NCI-H510A treated with DMSO at 0.1 percent for 48 hours (cell line): ENCODE measurements at places on chromosomes 2 and 18.

DNA sequence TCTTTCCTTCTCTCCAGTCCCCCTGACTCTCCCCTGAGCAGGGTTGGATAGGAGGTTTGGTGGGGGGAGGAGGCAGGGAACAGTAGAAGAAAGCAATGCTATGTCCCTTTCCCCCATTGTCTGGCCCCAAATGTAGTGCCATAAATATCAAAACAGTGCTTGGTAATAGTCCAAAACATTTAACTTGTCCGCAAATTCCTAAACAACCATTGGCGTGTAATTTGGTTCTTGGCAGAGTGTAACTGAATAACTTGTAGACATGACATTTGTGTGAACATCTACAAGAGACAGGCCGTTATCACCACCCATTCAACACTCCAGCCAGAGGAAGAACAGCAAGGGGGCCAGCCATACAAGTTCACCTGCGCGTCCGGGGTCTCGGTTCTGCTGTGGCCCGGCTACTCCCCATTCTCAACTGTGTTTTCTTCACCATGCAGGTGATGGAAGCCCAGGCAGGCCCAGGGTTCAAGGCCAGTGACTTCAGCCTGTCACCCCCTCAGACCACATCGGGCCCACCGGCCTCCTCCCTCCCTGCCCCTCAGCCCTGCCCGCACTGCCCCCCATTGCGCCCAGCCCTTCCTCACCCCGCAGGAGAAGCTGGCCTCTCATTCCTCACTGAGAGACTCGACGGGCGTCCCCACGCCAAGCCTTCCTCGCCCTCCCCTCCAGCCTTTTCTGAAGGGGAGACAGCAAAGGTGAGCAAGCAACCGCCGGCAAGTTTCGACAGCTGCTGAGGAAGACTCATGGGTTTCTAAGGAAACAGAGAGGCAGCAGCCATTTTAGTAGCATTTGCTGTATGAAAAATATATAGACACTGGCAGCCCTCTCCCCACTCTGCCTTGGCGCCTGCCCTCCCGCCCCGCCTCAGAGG, 699 bp upstream of the RAPGEF4 start:
- peak; percentile 64 for DNase-seq

GRCh38 chr2:97734061-97735051, 21.0 kb downstream of the ZAP70 start:
- no peak for DNase-seq

DNA sequence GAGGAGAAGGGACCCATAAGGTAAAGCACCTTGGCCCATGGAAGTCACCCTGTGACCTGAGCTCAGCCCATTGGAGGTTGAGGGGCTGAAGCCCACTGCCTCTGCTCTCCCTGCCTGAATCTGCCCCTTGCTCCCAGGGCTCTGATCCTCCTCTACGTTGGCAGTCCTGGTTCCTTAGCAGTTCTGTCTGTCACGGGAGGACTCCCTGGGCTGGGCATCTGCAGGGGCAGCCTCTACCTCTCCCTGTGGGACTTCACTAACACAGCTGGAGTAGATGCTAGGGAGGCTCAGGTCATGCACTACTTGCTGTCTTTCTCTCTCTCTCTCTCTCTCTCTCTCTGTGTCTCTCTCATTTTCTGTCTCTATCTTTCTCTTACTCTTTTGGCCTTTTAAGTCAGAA, 8.7 kb downstream of the GYPC start:
- no peak for DNase-seq

- no peak for DNase-seq
Observed at GRCh38 chr2:144015036-144015435, 504.9 kb downstream of the ZEB2 start.

DNA sequence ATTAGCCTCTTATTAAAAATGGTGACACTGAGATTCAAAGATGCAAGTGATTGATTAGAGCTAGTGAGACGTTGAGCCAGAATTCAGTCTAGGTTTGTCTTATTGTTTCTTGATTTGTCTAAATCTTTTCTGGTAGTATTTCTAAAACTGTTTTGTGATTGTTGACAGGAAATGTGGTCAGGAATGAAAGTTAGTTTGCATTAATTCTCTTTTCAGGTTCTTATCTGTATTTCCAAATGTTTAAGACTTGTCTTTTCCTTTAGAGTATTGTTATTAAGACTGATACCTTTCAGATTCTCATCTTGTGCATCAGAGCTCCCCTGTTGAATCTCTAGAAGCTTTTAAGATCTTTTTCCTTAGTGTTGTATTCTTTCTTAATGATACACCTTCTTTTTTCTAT, 89.3 kb downstream of the MBD5 start:
- DNase-seq, result no peak

- no peak for DNase-seq
Observed at GRCh38 chr18:31901063-31901462, 41.9 kb downstream of the TRAPPC8 start.

GRCh38 chr2:144078106-144078505, 441.8 kb downstream of the ZEB2 start:
- no peak for DNase-seq

DNA sequence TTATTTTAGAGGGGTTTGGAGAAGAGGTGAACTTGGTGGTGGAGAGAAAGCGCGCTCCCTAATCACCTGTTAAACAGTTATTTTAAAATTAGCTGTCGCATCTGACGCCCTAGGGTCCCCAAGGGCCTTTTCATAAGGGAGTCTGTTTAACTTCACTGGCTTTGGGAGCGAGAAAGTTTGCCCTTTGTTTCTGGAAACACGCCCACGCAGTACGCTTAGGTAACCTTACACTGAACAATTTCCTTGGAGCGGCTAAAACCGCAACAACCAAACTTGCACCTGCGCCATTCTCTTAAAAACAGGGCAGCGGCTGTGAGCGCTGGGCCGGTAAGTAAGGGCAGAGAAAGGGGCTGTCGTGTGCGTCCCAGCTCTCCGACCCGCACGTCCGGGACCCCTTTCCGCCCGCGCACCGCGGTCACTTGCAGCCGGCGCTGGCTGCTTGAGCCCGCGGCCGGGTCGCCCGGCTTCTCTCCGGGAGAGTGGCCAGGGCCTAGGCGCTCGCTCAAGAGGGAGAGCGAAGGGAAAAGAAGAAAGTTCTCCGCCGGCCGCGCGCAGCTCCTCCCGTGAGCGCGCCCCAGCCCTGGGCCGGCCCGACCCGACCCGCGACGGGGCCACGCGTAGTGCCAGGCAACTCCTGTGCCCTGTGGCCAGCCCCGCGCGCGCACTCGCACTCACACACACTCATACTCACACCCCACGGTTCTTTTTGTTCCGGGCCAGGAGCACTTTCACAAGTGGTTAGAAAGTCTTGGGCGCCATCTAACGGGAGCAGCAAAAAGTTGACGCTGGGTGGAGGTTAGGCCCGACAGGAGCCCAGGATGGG, 19.2 kb downstream of the POU3F3 start:
- peak; percentile 62 for DNase-seq

- DNase-seq, result no peak
Observed at GRCh38 chr2:387980-388421, 100.1 kb upstream of the ALKAL2 start.

DNA sequence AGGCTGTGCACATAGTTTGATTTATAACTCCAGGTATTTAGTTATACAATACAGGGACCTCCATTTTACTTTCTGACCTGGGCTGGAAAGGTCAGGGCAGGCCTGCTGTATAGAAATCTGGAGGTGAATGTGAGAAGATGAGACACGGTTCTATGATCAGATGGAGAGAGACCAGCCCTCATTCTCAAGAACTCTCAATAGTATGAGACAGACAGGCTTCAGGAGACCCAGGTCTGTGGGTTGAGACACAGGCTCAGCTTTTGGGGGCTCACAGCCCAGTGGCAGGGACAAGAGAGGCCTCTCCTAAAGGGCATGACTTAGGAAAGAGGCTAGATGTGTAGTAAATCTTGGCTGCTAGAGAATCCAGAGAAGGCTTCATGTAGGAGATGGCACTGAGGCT, 719 bp upstream of the ATP6V1B1 start:
- no peak for DNase-seq

DNA sequence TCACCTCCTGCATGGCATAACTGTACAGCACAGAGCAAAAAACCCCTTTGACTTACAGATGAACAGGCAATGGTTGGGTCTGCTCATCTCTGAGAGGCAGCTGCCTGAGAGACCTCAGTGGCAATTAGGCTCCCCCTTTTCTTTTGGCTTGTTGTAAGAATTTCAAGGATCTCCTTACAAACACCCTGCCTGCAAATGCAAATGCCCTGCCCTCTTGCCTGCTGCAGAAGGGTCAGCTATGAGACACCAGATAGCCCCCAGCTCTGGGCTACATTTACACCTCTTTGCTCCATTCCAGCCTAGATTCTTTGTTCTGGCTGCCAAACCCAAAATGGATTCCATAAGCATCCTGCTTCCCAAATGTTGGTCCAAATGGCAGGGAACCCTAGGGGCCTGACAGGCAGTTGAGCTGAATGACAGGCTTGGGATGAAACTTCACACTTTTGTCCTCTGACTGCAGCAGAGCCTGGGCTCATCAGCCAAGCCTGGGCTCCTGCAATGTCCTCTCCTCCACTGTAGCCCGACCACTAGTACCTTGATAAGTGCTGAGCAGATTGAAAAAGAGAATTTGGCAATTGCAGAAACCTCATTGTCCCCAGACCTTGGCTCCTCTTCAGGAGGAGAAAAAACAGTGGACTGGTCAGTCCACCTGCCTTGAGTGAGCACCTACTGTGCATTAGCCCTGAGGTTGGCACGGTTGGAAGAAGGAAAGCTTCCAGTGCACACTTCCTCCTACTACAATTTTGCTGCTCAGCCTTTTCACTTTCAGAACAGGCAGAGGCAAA, 678.3 kb downstream of the BCL11A start:
- no peak for DNase-seq

DNA sequence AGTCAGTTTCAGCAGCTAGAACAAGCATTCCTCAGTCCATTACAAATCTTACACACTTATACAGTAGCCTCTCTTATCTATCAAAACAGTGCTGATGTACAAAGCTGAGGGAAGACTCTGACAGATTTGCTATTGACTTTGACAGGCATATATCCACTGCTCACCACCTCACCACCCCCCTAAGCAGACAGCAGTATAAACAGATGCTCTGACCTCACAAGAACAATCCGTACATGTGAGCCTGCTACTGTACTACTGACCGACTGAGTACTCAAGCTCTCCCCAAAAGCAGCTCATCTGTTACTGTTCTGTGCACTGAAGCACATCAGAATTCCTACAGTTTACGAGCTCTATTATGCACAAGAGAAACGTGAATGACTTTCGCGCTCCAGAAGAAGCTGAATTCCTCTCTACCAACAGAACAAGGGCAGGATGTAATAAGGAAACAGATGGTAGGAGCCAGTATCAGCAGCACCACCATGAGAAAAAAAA, 95.6 kb upstream of the PDE1A start:
- peak; percentile 79 for DNase-seq

- DNase-seq, result no peak
Observed at GRCh38 chr2:10661846-10662245, 27.9 kb downstream of the NOL10 start.

DNA sequence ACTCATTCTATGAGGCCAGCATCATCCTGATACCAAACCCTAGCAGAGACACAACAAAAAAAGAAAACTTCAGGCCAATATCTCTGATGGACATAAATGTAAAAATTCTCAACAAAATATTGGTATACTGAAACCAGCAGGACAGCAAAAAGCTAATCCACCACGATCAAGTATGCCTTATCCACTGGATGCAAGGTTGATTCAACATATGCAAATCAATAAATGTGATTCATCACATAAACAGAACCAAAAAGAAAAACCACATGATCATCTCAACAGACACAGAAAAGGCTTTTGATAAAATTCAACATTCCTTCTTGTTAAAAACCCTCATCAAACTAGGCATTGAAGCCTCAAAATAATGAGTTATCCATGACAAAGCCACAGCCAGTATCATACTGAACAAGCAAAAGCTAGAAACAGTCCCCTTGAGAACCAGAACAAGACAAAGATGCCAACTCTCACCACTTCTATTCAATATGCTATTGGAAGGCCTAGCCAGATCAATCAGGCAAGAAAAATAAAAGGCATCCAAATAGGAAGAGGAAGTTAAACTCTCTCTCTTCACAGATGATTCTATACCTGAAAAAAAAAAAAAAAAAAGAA, 45.3 kb downstream of the RTTN start:
- no peak for DNase-seq

DNA sequence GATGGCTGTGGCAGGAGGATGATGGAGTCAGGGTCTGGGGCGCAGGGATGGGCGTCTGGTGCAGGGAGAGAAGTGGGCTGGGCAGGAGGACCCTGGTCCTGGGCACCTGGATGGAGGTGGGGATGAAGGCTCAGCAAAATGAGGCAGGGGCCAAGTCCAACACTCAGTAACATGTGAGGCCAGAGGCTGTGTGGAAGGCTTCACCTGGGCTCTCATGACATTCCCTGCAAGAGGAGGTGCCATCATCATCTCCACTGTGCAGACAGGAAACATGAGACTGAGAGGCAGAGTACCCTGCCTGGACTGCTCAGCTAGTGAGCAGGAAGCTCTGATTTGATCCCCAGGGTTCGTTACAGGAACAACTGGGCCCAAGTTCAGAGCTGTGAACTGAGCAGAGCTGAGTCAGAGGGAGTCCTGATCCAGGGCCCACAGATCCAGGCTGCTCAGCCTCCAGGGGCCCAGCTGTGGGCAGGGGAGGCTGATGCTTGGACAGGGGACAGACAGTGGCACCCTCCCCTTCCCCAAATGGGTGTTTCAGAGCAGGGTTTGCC, 36.9 kb downstream of the HJURP start:
- DNase-seq, result no peak

- DNase-seq, result no peak
Observed at GRCh38 chr18:33729556-33729955, 151.5 kb downstream of the ASXL3 start.

DNA sequence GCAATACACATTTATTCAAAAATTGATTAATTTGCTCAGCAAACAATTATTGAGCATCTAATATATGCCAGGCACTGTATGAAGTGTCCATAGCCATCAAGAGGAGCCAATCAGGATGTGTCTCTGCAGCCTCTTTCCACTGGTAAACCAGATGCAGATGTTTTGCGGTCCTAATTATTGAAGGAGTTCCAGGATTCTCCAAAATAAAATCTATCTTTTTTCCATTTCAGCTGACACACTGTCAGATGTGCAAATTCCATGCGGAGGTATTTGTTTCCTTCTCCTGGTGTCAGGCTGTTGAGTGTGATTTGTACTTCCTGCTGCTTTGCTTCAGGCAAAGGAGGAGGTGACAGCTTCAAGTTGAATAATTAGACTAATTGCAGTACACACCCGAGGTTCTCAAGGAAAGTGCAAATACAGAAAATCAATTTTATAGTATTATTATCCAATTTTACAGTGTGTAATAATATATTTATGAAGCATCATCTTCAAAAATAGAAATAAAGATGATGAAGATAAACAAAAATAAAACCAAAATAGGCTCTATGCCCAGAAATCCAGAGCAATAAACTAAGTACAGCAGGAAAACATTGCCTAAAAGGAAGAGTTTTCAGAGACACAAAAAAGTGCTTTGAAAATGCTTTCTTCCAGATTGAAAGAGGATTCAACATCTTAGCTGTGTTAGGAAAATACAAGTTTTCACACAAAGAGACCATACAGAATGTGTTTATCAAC, 1352.9 kb upstream of the CHAC2 start:
- DNase-seq, result no peak

- DNase-seq, result peak; percentile 90
Observed at GRCh38 chr2:237674731-237675276, 47.4 kb downstream of the LRRFIP1 start.
